ENCODE measurements at places on chromosomes 13 and 19. TPM values are rescaled to one million over a fixed set of nuclear protein-coding genes. Genes with fewer than 3 reads are reported as not detected.

DNA sequence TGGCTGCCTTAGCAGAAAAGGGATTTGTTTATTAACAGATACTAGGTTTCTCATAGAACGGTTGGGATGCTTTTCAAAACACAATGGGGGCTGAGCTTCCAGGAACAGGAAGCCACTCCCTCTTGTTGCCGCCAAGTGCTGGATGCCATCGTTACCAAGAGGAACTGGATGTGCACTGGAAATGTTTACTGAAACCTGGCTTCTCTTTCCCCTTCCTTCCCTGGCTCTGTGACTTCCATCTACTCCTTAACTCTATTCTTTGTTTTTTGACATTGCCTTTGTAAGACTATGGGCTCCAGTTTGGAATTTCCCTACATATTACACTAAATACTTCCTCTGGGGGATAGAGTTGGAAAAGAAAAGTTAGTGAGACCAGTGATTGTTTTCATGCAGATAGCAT is 11.7 kb upstream of the KL start:
- peak; percentile 6 for DNase-seq

- DNase-seq = no peak
Observed at GRCh38 chr13:31198519-31198918, 1.3 kb upstream of the B3GLCT start.

GRCh38 chr13:95117092-95117491 is 184.2 kb downstream of the ABCC4 start:
- DNase-seq = no peak

DNA sequence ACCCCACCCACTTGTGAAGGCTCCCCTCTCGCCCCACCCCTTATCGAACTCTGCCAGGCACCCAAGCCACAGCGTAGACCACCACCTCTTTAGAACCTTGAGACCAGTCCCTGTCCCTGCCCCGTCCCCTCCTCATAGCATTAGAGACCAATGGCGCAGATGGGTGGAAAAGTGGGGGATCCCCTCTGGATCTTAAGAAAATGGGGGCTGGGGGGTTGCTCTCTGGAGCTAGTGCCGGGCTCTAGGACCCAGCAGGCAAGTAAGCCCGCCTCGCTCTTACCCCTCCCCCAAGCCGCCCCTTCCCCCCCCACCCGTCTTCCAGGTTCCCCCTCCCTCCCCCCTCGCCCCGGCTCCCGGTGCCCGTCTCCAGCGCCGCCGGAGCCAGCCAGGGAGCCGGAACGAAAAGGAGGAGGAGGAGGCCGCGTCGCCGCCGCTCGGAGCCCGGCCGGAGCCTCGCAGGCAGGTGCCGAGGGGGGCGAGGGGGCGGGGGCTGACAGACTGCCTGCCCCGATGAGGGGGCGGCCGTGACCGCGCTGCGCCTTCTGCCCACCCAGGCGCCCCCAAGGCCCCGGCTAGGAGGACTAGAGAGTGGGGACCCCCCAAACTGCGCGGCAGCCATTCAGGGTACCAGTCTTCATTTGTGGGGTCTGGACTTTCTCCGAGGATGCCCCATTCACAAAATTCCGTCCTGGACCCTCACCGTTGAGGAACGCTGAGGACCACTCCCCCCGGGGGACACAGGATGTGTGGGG is at the start of gene SPRED3:
Gene SPRED3 (plus strand): TSS at position 349 of the 752 bp plus-strand sequence. CDS start 1,606 bp downstream, outside the sequence.
- DNase-seq = peak; percentile 71

- peak; percentile 96 for DNase-seq
Observed at GRCh38 chr13:76991796-76992547, at the start of gene CLN5. Gene CLN5, plus strand, starts transcription at chr13:76992081. Its CDS starts 18 bp downstream, at chr13:76992099.

DNA sequence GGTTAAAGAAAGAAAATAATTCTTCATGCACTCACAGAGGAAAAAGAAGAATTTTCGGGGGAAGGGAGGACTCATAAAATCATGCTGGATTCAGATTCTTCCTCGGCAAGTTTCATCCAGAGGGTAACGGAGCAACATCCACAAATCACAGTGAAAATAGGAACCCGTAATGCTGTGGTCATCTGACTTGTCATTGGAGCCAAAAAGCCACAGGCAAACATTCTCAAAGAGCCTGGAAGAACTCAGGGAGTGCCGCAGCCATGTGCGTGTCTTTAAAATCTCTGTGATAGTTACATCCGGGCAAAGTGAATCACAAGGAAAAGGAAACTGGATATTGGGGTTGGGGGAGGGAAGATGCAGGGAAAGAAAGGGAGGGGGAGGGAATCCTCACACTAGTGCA is 33.0 kb upstream of the VSTM2B start:
- no peak for DNase-seq

DNA sequence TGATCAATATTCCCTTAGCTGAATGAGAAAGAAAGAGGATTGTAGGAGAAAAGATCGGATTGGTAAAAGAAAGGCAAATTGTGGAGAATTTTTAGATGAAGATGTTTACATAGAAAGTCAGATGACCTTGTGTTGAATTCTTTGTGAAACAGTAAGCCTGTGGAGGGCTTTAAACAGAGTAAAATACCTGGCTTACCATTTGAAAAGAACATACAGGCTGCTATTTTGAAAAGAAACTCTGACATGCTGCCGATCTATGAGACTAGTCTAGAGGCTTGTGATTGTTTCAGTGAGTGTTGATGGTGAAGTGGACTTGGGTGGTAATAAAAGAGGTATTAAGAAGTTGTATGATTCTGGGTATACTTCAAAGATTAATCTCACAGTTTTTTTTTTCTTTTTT is 938.9 kb upstream of the PRR20A start:
- no peak for DNase-seq

The RYR1 gene
- 0.56 TPM for total RNA-seq

DNA sequence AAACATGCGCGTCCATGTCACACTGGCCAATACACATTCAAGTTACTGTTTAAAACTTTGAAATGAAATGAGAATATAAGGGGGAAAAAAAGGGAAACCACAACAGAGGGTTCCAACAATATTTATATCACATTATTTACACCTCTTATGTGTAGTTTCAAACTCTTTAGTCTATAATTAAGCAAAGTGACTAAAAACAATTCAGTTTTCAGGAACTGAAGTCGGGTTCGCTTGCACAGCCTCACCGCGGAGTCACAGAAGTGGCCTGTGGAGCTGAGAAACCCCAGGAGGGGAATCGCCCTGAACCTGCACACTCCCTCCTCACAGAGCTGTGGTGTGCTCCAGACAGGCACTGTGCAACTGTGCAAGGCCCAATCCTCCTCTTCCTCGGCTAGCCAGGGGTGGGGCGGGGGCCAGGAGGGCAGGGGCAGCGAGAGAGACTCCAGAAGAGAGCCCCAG is 75.9 kb downstream of the STK24 start:
- DNase-seq = no peak

DNA sequence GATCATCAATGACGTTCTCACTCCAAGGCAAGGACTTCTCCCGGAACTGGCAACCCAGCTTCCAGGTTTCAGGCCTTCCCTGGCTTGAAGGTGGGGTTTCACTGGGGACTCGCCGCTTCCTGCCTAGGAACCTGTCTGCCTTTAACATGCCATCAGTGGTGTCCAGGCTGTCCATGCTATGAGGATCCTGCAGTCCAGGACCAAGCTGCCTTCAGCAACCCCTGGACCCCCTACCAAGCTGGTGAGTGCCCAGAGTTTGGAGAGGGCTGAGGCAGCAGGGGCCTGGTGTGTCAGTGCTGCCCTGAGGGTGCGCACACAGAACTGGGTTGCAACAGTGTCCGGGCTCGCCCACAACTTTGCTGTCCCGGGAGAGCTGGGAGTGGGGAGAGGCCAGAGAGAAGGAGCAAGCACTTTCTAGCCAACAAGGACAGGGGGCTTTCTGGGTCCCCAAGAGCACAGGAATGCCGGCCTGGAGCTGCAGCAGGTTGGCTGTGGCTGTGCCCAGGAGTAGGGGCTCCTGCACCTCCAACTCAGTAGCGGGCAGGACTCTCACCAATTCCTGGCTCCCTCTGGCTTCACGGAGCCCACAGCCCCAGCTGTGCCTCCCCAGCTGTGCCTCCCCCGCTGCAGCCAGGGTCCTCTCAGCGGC is 1563.2 kb upstream of the MIR17HG start:
- DNase-seq = no peak

DNA sequence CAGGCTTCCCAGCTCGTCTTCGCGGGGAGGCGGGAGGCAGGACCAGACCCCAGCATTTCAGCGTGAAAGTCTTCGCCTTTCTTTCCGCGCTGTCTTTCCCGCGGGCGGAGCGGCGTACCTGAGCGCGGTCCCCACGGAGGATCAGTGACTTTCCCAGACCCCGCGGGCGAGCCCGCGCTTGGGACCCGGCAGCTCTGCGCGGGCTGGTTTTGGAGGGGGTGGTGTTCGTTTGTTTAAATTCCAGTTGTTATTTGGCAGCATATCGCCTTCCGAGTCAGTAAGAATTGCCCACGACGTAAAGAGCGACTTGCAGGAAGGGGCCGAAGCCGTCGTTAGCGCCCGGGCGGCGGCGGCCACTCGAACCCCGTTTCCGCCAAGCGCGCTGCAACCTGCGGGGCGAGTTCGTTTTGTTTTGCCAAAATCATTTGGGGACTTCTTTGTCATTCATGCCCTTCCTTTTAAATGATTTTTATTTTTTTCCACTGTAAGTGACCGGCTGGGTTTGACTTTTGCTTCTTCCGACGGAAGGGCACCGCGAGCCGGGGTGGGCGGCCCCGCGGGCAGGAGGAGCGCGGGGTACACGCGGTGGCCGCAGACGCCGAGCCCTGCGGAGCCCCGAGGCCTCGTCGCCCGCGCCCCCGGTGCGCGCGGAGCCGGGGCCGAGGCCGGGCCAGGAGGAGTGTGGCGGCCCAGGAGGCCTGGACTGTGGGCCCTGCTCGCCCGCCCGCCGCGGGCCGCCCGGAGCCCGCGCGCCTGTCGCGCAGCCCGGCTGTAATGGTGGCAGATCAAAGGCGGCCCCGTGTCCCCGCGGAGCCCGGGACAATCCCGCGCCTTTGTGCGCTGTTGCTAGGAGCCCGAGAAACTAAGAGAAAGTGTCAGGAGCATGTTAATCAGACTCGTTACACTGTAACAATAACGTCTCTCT is 75.9 kb downstream of the ZIC5 start:
- no peak for DNase-seq

GRCh38 chr19:38730731-38731589 is 13.3 kb downstream of the CAPN12 start:
- no peak for DNase-seq

GRCh38 chr19:622666-623065 is 10.7 kb downstream of the POLRMT start:
- no peak for DNase-seq

The PRODH2 gene
- not detected for total RNA-seq

The ZNF415 gene
- total RNA-seq = 16.7 TPM
